CD4-positive, alpha-beta T cell treated with Interleukin-21 for 1 hour (primary cell): ENCODE measurements at places on chromosomes 2 and 18.

GRCh38 chr2:111145103-111145760 lies 24.5 kb downstream of the BCL2L11 start:
- no peak for DNase-seq

DNA sequence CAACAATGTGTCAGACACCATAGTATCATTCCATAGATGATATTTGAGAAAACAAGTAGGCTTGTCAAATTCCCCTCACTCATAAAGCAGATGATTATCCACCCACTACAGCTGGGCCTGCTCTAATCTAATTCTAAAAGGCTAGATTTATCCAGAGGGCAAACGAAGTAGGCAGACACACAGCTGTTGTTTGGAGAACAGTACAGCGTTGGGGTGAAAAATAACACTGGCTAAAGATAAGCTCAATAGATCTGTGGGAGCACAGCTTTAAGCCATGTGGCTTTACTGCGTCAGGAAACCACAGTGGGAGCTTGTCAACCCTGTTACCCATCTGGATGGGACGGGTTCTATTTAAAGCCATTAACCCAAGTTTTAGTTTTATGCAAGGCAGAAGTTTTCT lies 48.9 kb upstream of the COBLL1 start:
- DNase-seq, result no peak

DNA sequence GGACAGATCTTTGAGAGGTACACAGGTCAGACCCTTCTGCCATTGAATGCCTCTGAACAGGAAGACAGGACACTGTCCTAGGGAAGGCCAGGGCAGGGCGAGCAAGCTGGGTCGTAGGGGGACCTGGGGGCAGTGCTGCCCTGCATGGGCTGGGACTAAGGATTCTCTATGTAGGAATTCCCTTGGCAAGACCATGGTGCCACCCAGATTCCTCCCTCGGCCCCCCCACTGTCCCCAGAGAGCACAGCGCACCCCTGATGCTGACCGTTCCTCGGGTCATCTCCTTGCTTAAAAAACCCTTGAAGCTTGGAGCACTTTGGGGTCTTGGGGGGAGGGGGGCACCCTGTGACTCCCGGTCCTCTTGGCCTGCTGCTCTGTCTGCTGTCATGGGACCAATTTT lies 195.1 kb downstream of the SEPTIN10 start:
- no peak for DNase-seq

- no peak for DNase-seq
These were observed 48.8 kb downstream of the ERBB4 start for GRCh38 chr2:212489719-212490346.

DNA sequence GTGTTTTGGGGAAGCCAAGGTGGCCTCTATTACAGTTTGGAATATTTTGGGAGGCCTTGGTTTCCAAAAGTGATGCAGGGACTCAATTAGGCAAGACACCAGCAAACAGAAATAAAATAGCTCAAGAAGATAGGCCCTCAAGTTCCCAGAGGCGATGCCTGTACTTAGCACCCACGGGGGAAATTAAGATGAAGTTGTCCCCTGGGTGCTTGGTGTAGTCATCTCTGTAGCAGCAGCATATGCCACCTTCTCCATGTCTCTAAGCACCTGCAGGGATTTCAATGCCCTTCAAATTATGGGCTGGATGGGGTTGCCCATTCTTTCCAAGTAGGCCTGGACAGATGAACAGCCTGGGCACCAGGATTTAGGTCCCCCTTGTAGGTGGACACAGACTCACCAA lies 185.0 kb downstream of the CTIF start:
- no peak for DNase-seq

DNA sequence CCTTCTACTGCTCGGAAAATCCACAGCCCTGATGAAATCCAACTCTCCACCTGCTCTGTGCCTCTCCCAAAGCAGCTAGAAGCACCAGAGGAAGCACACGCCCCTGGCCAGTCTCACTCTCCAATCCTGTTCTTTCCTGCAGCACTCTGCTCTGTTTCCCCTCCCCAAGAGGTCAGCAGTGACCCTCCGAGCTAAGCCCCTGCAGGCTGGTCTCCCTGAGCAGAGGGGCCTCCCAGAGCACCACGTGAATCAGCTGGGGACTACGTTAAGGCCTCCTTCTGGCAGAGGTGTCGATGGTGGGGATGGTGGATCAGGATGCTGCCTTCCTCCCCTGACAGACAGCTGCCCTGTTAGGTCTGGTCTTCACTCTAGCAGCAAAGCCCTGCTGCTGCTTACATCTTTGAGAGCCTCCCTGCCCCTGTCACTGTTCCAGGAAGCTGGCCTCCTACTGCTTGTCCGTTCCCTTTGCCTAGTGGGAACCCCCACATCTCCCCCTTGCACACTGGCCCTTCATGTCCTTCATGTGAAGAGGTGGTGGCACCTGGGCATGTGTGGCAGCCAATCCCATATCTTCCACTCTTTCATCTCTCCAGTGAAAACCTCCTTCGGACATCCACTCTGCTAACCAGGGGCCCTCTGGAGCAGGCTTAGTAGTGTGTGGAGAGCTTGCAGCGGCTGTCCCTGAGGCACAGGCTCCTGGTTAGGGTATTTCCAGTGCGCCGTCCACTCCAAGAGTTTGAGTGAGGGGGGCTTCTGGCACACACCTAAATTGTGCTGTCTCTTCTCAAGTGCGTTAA lies 307.5 kb upstream of the HS6ST1 start:
- DNase-seq, result no peak

DNA sequence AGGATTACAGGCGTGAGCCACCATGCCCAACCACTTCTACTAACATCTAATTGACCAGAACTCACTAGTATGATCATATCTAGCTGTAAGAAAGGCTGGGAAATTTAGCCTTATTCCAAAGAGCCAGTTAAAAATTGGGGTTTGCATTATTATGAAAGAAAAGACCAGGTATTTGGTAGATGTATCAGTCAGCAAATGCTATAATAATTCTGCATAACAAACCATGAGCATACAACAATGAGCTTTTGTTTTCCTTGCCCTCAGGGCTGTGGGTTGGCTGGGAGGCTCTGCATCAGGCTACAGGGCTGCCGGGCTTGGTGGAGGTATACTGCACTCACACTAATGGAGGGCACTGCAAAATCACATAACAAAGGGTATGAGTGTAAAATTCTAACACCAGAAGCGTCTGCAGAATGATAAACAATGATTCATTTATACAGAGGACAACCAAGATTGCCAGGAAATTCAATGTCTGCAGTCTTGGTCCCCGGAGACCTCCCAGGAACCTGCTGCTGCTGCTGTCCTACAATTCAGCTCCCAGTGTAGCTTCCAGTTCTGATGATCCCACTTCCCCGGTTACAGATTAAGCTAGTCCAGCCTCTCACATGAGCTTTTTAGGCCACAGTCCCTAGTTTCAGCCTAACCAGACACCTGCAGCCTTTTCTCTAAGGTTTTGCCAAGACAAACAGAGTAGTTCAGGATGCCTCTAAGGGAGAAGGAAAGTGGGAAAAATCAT lies 32.2 kb upstream of the ST3GAL5 start:
- no peak for DNase-seq

- DNase-seq, result no peak
These were observed 667.2 kb downstream of the ZEB2 start for GRCh38 chr2:143852759-143853158.

- DNase-seq, result no peak
These were observed 14.2 kb upstream of the RAB27B start for GRCh38 chr18:54813977-54814565.

- no peak for DNase-seq
These were observed 93.6 kb downstream of the SATB2 start for GRCh38 chr2:199364153-199364552.

GRCh38 chr2:151262629-151263028 lies 966 bp upstream of the RBM43 start:
- no peak for DNase-seq

DNA sequence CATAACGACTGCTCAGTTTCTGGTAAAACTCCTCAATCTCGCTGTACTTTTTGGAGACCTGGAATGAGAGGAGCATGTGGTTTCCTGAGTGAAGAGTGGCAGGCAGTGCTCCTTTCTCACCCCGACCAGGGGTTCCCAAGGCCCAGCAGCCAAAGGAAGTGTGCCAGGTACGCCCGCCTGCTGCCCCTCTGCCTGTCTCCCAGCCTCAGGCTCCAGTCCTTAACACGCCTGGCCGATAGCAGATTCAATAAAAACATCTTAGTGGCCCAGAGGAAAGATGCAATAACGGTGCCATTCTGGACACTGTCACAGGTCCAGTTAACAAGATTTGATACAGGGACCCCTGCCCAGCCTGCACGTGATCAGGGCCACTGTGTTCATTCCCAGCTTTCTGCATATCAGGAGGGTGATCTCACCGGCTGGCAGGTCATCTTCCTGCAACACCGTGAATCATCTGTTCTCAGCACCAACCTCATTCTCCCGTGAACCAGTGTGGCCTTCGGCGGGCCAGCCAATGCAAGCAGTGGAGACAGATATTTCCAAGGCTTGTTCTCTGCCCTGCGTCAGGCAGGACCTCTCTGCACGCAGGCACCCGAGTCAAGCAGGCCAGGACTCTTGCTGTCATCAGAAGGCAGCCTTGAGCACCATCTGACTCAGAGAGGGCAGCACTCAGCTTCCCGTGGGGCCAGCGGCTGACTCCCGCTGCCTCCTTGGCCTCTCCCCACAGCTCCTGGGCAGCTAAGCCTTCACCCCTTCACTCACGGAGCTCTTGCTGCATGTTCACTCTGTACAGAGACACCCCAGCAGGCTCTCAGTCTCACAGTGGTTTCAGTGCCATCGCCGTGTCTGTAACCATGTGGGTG lies 9.5 kb downstream of the HS1BP3 start:
- no peak for DNase-seq

DNA sequence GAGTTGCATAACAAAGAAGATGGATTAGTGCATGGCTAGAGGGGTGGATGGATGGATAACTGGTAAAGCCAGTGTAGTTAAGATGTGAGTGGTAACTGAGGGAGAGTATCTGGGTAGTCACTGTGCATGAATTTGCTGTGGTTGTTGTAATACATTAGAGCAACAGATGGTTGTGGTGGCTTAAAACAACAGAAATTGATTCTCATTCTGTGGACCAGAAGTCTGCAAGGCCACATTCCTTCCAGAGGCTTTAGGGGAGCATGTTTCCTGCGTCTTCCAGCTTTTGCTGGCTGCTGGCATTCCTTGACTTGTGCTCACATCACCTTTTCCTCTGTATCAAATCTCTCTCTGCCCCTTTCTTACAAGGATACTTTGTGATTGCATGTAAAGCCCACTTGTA lies 155.4 kb downstream of the ASB1 start:
- no peak for DNase-seq

DNA sequence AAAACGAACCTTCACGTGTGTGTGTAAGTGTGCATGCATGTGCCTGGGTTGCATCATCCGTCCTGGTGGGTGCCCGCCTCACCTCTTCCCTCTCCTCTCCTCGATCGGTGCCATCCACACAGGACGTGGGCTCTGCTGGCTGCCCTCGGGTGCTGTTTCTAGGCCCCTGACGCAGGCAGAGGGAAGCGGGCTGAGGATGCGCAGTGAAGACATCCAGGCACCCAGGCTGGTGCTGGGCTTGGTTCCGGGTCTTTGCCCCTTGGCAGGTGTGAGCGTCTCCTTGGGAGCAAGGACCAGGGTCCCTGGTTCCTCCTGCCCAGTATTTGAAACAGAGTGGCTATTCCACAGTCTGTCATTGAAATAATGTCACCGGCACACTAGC lies 6.2 kb upstream of the ADCY3 start:
- DNase-seq, result no peak
